Calu3 (cell line): ENCODE measurements at places on chromosomes 2 and 18.

GRCh38 chr18:66638856-66639629 lies 35.2 kb upstream of the CDH19 start:
- no peak for DNase-seq

DNA sequence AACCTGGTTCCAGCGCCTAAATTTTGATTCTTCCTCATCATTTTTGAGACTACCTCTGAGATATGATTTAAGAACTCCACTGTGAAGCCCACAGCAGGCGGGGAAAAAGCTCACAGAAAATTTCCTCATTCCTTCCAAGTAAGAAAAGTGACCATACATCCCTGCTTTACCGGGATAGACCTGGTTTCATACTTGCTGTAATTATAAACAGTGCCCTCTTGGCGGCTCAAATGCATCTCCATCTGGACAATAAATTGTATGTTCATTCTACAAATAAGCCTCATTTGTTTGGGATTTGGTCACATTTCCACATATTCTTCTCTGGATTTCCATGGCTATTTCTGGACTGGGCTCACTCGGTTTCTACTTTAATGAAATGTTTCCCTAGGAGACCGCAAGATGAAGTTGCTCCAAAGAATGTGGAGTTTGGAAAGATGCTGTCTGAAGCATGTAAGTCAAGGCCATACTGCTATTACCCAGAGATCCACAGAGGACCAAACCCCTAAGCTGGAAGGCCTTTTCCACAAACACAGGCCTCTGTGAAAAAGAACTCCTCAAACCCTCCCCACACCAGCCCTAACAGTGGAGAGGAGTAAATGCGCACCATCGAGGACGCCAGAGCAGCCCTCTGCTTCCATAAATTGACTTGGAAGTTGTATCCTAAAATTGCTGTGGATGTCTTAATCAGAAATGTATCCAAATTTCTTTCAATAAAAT lies 13.9 kb downstream of the STAT1 start:
- no peak for DNase-seq

- no peak for DNase-seq
These were observed 134.2 kb upstream of the NOL4 start for GRCh38 chr18:34358923-34359322.

DNA sequence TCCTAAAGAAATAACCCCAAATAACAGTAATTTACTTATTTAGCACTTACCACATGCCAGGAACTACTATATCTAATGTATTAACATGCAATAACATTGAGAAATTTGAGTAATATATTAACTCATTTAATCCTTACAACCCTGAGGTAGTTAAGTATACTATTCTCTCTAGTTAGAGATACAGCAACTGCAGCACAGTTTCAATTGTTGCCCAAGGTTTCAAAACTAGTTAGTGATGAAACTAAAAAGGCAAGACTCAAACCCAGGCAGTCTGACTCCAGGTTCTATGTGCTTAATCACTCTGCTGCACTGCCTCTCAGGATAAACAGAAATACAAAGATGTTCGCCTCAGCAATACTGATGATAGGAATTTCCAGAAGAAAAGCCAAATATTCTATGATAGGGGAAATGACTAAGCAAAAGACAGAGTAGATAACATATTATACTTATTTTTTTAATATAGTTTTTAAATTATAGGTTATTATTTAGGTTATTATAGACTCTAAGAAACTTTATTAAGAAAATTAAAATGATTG lies 88.0 kb downstream of the SS18 start:
- DNase-seq = no peak

- no peak for DNase-seq
These were observed 71.4 kb upstream of the CXCR4 start for GRCh38 chr2:136189221-136189782.

DNA sequence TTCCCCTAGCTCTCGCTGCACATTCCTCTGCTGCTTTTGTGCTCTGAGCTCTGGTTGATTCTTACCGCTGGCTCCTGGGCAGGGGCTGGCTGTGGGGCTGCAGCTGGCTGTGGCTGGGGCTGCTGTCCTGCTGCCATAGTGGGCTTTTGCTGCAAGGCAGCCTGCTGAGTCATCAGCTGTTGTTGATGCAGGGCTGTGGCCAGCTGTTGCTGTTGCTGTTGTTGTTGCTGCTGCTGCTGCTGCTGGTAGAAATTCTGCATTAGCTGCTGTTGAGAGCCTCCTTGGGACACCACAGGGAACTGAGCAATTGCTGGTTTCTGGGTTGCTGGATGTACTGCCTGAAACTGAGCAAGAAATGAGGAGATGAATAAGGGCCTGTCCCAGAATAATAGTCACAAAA lies 77.2 kb upstream of the NFU1 start:
- no peak for DNase-seq

DNA sequence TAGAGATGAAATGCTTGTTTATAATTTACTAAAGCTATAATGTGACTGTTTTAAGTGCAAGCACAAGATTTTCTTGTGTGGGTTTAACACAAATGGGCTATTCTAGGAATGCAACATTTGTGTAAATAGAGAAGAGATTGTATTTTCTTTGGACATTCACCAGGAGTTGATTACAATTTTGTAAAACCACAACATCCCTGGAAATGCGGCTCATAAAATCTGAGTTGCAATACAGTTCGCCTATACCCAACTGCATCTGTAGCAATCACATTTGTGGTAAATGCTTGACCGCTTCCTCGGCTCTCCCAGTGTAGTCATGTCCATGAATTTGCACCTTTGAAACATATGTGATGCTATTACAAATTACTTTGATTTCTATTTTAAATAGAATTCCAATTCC lies 348.7 kb upstream of the CDH20 start:
- DNase-seq = no peak

GRCh38 chr18:33231474-33232317 lies 208.8 kb downstream of the CCDC178 start:
- peak; percentile 77 for DNase-seq

DNA sequence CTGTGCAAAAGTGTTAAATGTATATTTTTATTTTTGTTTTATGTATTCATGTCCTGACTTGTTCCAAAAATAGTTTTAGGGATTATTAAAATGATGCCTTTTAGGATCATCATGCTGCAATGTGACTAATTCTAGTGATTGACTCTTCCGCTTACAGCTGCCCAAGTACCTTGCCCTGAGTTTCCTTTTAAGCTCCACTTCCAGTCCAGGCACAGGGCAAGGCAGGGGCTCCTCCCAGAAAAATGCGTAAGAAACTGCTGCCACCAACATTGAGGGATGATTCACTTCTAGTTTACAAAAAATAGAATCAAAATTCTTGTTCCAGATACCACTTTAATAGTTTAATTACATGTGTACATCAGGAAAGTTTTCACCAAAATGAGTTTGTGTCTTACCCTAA lies 116.4 kb downstream of the IRS1 start:
- DNase-seq = no peak

DNA sequence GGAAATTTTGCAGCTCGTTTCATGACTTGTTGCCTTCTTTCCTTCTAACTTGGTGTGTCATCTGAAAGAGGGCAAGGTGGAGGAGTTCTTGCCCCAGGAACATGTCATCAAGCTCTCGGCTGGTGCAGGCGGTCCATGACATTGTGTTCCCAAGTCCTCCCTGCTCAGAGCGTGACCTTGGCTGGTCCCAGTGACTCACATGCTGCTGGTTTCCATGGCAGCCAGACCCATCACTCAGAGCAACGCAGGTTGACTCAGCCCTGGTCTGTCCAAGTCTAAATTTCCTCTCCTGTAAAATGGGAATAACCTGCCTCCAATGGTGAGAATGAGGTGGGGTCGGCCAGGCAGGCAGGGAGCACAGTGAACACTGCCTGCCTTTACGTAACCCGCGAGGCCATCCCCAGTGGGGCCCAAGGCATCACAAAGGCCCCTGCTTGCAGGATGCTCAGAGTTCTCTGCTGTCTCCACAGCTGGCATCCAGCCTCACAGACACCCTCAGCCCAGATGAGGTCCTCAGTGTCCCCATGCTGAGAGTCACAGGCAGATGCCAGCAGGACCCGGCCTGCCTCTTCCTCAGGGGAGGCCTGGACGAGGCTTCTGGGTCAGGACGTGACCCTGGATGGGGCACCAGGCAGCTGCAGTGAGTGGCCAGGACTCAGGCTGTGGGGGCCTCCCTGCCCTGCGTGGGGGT lies 143.7 kb downstream of the TPO start:
- DNase-seq = peak; percentile 30

GRCh38 chr2:199704358-199705238 lies 146.4 kb downstream of the FTCDNL1 start:
- peak; percentile 61 for DNase-seq

- no peak for DNase-seq
These were observed 422.2 kb upstream of the POU3F3 start for GRCh38 chr2:104431701-104432121.

DNA sequence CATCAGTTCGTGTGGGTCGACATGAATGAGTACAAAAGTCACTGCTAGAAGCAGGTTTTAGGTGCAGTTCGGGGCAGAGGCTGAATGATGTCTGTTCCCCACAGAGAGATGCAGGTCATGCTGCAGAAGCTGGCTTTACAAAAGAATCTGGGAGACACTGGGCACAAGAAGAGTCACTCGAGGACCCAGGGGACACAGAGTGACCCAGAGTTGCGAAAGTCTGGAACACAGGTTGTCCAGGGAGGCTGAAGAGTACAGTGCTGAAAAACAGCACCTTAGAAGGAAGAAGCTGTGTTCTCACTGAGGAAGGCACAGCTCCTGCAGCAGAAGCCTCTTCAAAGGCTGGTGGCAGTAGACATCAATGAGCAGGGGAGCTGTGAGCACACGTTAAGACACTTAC lies 14.8 kb downstream of the CACNB4 start:
- DNase-seq = no peak

DNA sequence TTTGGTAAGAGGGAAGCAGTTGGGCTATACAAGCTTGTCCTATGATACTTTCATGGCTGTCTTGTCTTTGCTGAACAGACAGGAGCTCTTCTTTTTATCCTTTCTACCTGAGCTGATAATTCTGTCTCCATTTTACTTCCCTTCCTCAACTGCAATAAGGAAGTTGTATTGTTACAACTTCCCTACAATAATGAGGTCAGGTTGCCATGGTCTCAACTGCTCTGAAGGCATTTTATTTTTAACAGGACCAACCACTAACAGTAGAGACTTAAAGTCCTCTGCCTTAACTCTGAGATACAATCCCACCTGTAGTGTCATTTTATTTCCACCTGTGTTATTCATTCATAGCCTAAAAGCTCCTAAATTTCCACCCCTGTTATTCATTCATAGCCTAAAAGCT lies 118.6 kb upstream of the PGAP1 start:
- no peak for DNase-seq

GRCh38 chr2:122023059-122023864 lies 267.8 kb downstream of the TSN start:
- DNase-seq = no peak

- DNase-seq = no peak
These were observed 11.2 kb upstream of the WIPF1 start for GRCh38 chr2:174608866-174609214.

- no peak for DNase-seq
These were observed 459.7 kb downstream of the LRATD1 start for GRCh38 chr2:15092181-15092580.

DNA sequence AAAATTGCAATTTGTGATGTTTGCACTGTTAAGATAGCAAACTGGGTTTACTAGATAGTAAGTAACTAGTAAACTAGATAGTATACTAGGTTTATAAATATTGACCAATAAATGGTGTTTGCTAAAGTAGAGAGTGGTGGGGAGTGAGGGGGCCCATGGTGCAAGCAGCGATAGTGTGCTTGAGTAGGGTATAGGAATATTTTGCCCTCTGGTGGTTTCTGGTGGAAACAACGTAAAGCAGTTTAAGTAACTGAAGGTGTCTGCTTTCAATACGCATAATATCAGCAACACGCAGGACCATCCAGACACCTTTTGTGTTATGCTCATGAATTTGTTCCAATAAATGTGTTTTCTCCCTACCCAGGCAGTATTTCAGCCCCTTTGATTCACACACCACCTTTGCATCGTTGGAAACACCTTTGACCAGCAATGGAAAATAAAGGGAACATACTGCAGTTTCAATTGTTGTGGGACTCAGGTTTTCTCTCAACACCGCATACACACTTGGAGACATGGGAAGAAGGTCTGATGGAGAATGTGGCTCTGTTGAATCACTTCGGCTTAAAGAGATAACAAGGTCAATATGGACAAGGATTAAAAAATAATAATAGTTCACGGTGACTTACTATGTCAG lies 16.7 kb upstream of the STAT1 start:
- peak; percentile 43 for DNase-seq

DNA sequence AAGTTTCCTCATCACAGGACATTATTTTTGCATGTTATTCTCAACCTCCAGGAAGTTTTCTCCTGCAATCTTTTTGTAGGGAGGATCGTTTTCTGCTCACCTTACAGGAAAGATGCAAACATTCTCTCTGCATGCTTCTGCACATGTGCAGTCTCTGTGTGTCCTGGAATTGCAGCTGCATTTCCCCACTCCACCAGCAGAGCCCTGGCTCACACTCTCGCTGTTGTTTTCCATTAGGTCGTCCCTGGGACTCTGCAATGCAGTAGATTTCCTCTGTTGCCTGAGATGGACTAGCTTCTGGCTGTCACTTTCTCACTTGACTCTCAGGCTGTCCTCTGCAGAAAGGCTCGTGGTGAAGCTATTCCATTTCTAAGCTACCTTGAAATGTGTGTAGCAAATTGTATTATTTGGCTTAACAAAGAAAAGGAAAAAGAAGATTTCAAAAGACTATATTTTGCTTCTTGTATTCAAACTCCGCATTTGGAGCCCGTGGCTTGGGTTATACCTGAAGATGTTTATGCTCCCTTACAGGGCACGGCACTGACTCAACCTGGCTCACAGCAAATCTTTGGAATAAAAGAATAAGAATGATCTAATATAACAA lies 346.7 kb downstream of the RAD51AP2 start:
- DNase-seq = peak; percentile 6

- DNase-seq = no peak
These were observed 34.7 kb downstream of the CRACDL start for GRCh38 chr2:98901291-98901690.

DNA sequence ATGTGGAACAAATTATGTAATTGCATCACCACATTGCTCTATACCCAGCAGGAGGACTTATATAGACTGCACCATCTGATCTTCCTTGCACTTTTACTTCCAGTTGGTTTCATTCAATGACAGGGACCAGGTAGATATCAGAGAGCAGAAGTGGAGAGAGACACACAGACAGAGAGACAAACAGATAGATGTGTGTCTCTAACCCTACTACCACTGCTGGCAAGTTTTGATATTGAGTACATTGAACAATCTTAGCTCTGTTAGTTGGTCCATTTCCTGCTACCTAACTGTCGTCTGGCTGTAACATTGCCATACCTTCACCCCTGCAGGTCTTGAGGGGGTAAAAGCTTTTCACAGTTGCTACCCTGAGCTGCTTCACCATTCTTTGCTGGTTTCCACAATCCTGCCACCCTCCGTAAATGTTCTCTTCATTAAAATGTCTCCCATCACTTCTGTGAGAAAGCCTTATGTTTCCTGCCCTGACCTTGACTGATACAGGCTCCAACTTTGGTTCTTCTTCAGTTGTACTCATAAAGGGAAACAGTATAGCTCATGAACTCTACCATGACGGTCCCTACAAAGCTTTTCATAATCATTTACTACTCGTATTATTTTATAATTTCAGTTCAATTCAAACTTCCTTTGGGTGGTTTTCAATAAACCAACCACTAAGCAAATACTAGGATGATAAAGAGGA lies 62.3 kb upstream of the ITGA4 start:
- no peak for DNase-seq
